Activated T-cell treated with anti-CD3 and anti-CD28 coated beads, Interleukin-2, amount 50 U/mL, for 24 hours (primary cell): ENCODE measurements at places on chromosomes 2 and 18.

GRCh38 chr2:179181002-179181401 is 83.6 kb downstream of the SESTD1 start:
- DNase-seq, result no peak

GRCh38 chr2:11069566-11070185 is 85.6 kb upstream of the SLC66A3 start:
- no peak for DNase-seq

GRCh38 chr2:150319085-150319484 is 168.4 kb downstream of the RND3 start:
- DNase-seq, result no peak

DNA sequence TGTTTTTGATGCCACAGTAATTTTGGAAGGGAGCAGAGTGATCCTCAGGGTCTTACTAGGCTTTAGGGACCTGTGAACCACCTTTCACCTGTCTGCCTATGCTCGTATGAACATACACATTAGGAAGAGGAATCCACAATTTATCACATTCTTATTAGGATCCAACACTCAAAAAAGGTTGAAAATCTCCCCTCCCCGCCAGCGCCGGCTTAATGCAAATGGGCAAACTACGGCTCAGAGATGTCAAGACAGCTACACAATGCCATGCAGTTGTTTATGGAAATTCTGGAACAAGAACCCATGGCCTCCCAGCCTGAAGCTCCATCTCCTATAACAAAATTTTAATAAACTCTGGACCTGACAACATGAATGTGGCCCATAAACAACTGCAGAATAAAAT is 375.9 kb upstream of the ACVR2A start:
- no peak for DNase-seq

GRCh38 chr2:214987261-214987660 is 151.2 kb downstream of the ABCA12 start:
- no peak for DNase-seq
